Uterine smooth muscle cell (primary cell): ENCODE measurements at places on chromosomes 1 and 21. TPM values are rescaled to one million over a fixed set of nuclear protein-coding genes. Genes with fewer than 3 reads are reported as not detected.

Gene USH2A
- total RNA-seq: under 0.01 TPM in 1 of 2 replicates, not detected in the other

Gene KCNK1
- 28.7 and 32.8 TPM in 2 replicates for total RNA-seq

Gene JAM2
- 1.00 TPM in 2 replicates for total RNA-seq

Gene HTR1D
- total RNA-seq: not detected in 2 replicates

Gene TRIM45
- total RNA-seq: 5.4 and 6.3 TPM in 2 replicates

Gene SPAG17
- total RNA-seq: 0.22 TPM in 1 of 2 replicates, not detected in the other
